ENCODE measurements at places on chromosomes 3 and 15. TPM values are rescaled to one million over a fixed set of nuclear protein-coding genes. Genes with fewer than 3 reads are reported as not detected.

DNA sequence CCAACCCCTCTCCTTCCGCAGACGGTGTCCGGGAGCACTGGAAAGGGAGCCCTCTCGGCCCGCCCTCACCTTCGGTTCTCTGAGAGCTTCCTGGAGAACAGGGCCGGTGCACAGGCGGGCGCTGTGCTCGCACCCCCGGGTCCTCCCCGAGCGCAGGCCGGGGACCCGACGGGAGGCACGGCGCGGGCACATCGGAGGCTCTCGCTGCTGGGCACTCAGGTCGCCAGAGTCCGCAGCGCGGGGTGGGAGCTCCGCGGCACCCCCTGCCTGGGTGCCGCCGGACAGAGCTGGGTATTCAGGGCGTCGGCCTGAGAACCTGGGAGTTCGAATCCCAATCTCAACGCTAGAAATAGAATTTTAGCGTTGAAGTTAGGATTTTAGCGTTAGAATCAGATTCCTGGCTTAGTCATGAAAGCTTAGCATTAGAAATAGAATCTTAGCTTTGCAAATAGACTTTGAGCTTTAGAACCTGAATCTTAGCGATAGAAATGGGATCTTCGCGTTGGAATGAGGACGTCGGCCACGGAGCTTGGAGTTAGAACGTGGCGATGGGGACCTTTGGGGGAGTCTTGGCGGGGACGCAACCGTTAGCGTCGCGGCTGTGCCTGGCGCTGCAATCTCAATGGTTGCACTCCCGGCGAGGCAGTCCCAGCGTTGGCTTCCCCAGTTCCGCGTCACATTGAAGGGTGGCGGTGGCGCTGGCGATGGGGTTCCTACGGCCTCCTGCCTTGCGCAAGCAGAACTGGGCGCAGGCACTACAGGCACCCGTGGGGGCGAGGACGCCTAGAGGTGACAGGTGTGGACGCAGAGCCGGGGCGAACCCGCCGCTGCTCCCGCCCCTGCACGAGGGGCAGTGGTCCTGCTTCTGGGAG, 549 bp downstream of the TRH start:
- DNase-seq: no peak

DNA sequence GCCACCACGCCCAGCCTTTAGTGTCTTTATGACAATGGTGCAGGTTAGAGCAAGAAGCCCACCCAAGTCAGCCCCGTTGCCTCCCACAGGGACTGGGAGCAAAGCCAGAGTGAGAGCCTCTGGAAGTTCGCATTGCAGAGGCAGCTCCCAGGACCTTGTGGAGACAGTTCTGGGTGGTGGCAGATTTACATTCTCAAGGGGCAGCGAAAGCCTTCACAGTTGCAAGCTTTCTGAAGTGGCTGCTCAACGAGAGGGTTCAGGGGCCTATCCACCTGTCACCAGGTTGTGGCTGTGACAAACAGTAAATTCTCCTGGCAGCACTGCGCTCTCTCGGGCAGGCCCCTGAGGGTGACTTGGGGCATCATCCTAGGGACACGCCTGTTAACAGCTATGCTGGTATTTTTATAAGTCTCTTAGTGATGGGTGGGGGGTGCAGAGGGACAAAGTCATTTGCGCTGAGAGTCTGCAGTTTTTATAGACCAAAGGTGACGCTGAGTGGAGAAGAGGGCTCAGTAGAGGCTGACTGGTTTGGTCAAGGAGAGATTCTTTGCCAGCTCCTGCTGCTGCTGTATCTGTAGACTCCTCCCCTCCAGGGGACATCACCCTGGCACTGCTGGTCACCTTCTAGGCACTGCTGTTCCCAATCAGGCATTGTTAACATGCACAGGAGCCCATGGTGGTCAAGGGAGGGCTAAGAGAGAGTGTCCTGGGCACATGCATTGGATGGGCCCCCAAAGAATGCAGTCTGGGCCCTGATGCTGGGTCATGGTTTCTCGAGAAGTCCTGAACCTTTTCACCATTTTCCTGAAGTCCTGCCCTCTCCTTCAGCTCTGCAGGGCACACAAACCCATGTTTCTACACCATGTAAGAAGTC, 57.5 kb upstream of the KLF13 start:
- peak; percentile 67 for DNase-seq

- no peak for DNase-seq
These were observed 6.6 kb upstream of the KLF13 start for GRCh38 chr15:31320022-31320421.

DNA sequence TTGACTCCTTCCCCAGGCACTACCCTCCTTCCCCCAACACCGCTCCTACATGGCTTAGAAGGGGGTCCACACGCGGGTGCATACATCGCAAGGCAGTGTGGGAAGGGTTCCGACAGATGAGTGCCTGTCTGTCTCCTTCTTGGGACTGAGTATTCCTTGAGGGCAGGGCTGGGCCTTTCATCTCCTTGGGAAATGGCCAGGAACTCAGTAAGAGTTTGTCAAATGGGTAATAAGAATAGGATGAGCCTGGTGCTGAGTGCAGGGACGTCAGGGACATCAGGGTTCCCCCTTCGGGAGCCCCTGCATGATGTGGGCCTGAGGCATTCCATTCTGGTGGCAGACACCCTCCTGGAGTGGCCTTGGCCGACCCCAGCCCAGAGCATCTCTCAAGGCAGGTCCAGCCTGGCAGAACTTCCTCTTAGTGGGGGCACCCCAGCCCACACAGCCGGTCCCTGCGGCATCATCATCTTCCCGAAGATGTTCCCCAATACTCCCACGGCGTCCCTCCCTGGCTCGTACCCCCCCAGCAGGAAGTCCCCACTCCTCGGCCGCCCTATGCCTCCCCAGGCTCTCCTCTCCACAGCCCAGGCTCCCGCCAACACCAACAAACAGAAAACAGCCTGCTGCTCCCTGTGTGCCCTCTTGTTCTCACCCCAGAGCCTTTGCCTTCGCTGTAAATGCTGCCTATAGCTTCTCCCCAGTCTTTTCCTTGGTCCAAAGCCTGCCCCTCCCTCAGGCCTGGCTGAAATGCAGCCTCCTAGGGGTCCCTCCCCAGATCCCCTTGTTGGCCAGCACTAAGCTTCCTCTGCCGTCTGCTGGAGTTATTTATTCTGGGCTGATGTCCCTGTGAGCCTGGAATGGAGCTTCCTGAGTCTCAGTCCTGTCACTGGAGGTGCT, 67.5 kb upstream of the LCTL start:
- no peak for DNase-seq

DNA sequence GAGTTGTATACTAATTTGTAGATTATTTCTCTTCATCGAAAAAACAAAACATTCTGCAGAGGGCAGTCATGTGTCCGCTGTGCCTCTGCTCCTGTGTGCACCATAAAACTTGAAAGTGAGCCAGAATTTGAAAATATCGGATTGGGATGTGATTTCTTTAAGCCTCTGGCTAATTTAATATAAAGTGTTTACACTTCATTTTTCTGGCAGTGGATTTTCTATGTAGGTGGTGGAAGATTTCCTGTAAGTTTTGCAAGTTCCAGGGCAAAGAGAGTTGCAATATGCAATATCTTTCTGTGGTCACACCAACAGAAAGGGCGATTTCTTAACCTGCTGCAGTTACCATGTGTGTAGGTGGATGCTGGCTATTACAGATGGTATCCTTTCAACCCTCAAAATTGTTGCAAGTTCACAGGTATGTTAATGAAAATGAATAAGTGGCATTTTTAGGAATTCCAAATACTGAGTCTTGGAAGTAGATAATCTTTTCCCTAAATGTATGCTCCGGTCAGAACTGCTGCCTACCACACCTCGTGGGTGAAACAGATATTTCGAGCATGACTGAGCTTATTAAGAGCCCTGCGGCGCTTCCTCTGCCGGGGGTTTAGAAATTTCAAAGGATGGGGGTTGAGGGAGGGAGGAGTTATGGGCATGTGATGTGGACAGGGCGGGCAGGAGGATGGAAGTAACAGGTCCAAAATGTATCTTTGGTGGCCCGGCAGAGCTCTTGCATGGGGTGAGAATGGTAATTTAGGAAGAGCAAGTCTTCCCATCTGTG, 134.0 kb downstream of the PGPEP1L start:
- DNase-seq: no peak

The ADCY5 gene
- 0.76 TPM for total RNA-seq

- no peak for DNase-seq
These were observed 96.0 kb downstream of the LSM3 start for GRCh38 chr3:14274612-14274936.

The CTXN2 gene
- not detected for total RNA-seq

DNA sequence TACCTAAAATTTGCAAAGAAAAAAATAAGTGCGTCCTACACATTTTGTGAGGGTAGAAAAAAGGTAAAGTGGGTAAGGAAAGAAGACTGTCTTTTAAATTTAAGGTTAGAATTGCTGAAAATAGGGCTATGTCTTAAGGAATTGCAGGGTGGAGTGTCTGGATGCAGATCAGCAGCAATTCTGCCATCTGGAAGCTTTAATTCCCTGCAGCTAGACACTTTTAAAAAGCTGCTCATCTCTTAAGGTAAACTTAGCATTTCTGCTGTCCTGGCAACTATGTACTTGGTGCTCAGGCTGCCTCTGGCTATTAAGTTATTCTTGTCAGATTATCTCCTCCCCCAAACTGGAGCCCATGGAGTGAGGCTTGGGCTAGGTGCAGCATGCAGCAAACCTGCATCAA, 420.2 kb downstream of the SI start:
- no peak for DNase-seq

GRCh38 chr3:15894382-15894781, 96.6 kb upstream of the ANKRD28 start:
- DNase-seq: no peak

- DNase-seq: no peak
These were observed 109.0 kb downstream of the CDIN1 start for GRCh38 chr15:36688310-36689011.

DNA sequence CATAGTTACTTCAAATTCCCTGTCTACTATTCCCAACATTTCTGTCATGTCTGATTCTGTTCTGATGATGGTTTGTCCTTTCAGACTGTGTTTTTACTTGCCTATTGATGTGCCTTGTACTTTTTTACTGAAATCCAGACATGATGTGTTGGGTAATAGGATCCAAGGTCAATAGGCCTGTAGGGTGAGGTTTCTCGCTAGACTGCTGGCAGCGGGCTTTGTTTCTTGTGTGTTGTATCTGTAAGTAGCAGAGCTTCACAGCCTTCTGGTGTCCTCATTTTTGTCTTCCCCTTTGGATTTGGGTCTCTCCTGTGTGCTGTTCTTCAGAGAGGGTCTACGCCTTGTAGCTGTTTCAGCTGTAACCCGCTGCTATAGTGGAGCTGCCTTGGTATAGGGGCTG, 140.3 kb downstream of the GABRG3 start:
- no peak for DNase-seq

DNA sequence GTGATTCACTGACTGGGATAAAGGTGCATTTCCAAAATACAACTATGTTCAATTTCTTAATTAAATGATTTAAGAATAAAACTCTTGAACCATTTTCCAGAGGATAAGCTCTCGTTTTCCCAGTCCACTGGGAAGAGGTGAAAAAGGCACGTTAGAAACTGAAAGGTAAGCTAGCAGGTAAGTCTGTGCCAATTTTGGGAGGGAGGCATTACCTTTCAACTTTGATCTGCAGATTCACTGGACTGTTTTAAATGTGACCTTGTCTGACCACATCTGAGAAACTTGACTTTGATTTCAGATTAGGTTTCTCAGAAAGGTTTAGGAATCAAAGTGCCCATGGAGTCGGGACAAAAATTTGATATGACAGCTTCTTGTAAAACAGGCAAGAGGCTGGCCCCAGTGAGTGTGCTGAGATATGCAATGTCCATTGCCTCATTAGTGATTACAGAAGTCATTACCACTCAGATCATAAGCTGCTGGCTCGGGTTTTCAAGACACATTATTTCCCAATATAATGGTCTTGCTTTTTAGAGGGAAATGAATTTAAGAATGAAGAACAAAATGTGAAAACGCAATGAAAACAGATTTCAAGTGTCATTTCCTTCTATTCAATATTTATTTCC, 118.8 kb downstream of the ADAMTS9 start:
- DNase-seq: no peak

DNA sequence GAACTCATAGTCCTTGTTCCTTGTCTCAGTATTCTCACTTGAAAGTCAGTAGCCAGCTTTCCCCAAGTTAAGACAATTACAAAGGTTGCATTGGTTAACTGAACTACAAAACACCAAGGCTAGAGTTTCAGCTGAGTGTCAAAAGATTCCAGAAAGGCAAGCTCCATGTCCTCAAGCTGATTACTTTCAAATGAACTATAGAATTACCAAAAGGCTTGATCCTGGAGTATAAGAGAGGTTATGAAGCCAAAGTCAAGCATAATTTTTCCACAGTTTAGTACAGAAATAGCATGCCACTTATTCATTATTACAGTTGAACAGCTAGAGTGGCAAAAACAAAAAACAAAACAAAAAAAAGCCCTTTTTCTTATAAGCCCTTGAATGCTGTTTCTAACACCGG, 51.9 kb downstream of the ZBTB20 start:
- DNase-seq: no peak

The WWTR1 gene
- 1.6 TPM for total RNA-seq

The HHLA2 gene
- total RNA-seq: 0.24 TPM

The DNASE1L3 gene
- total RNA-seq: 52.0 TPM

The ADIPOQ gene
- not detected for total RNA-seq

DNA sequence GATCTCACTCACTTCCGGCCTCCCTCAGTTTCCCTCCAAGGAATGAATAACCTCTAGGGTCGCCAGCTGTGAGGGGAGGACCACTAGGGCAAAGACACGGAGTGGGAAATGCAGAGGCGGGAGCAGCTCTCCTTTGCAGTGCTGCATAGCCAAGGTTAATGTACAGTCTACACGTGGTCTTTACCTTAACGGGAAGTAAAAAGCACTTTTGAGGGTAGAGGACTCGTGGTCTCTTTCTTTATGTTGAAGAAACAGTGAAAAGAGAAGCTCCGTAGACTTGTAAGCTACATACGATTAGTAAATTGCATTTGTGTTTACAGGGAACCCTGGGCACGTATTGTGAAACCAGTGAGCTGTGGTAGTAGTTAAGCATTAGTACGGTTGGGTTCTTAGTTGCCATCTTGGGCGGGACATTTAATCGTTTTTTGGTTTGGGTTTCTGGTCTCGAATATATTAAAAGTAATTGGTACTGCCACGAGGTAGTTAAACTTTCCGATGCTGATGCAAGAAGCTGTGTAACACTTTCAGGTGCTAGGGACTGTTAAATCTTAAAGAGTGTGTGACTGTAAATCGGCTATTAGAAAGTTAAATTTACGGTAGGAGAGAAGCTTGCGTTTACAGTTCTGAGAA, 828 bp downstream of the U2SURP start:
- DNase-seq: peak; percentile 24

GRCh38 chr15:47813748-47814384, 96.6 kb downstream of the SEMA6D start:
- no peak for DNase-seq

DNA sequence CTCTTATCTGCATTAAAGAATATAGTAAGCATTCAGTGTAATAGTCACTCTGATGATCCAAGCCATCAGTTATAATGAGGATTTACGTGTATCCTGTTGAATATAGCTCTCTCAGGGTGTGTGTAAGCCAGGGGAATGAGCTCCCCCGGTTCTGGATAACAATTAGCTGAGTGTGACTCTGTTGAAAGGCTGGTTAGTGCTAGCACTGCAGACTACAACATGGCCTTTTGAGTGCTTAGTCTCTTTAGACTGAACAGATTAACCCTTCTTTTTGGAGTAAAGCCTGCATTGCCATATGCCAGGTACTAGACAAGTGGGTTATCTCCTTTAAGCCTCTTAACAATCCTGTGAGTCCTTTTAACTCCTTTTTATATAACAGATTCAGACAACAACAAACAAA, 119.5 kb downstream of the TMEM108 start:
- DNase-seq: no peak

The KIF15 gene
- 43.4 TPM for total RNA-seq

- DNase-seq: no peak
These were observed 61.5 kb upstream of the FILIP1L start for GRCh38 chr3:100175637-100176280.

Data from thymus (tissue), 14 donors.